ENCODE measurements at places on chromosomes 13 and 19.

GRCh38 chr13:29688193-29688592 lies 92.7 kb upstream of the SLC7A1 start:
- no peak for DNase-seq

DNA sequence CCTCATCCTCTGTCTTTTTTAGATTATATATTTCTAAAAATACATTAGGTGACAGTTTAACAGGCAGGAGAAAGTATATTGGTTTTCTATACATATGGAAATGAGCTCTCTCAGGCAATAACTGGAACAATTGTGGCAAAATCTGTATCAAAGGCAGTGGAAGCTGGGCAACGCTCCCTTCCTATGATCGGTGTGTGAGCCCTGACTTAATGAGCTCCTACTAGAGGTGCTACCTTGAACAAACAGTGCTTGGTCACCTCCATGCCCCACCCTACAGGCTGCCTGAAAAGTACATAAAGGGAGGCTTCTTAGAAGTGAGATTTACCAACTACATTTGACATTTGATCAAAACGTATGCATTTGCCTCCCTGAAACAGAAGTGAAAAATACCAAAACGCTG lies 185.3 kb downstream of the EFNB2 start:
- DNase-seq = no peak

DNA sequence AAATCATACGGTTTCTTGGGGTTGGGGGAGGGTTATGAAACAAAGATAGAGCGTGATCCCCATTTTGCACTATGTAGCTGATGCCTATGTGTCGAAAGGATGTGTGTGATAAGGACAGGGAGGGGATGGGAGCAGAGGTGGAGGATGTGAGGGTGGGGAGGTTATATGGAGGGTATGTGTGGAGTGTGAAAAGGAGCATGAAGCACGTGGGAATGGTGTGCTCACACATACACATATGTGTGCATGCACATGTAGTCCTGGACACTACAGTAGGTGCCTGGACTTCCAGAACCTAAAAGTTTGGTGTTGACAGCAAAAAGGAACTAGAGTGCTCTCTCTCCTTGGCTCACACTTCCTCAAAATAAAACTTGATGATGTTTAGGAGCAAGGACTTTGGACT lies 25.4 kb downstream of the STOML3 start:
- peak; percentile 47 for DNase-seq

DNA sequence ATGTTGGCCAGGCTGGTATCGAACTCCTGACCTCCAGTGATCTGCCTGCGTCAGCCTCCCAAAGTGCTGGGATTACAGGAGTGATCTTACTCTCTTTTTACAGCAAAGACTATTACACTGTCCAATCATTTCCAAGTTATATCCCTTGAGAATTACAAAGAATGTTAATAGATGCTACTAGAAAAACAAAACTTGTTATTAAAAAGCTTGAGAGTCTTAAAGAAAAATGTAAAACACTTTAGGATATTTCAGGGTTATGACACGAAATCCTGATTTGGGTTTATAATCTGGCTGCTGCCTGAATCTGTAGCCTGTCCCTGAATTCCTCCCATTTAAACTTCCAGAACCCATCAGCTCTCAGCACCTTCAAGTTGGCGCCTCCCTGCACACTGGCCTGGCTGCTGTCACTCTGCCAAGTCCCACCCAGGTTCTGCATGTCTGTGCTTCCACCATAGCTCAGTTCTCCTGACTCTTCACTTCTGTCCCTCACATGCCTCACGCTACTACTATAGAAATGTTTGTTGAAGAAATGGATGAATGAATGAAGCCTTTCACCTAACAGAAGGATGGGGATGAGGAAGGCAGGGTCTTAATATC lies 55.8 kb upstream of the RFXAP start:
- no peak for DNase-seq

- DNase-seq = peak; percentile 92
Measured at GRCh38 chr13:95267662-95268342, 33.4 kb downstream of the ABCC4 start.

- no peak for DNase-seq
Measured at GRCh38 chr19:2982983-2983350, 5.6 kb downstream of the TLE6 start.

- DNase-seq = no peak
Measured at GRCh38 chr13:34748596-34748995, 193.5 kb upstream of the NBEA start.

DNA sequence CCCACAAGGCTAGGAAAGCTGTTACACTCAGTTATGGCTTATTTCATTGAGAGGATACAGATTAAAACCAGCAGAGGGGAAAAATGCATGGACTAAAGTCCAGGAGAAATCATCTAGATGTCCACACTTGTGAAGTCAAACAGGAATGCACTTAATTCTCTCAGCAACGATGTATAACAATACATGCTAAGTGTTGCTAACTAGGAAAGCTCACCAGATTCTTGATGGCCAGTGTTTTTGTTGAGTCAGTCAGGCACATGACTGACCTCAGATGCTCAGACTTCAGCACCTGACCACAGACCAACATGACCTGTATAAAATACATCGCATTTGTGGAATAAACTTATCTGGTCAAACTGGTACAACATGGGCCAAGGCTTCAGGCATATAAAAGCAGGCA lies 470.2 kb upstream of the PRR20A start:
- DNase-seq = no peak

- no peak for DNase-seq
Measured at GRCh38 chr13:64556376-64556775, 2673.8 kb downstream of the PCDH9 start.

GRCh38 chr19:38337360-38337653 lies 1.7 kb downstream of the CATSPERG start:
- DNase-seq = no peak

GRCh38 chr13:106623799-106624460 lies 56.0 kb upstream of the ARGLU1 start:
- DNase-seq = no peak

- DNase-seq = peak; percentile 80
Measured at GRCh38 chr13:39676315-39676876, 20.9 kb downstream of the COG6 start.

DNA sequence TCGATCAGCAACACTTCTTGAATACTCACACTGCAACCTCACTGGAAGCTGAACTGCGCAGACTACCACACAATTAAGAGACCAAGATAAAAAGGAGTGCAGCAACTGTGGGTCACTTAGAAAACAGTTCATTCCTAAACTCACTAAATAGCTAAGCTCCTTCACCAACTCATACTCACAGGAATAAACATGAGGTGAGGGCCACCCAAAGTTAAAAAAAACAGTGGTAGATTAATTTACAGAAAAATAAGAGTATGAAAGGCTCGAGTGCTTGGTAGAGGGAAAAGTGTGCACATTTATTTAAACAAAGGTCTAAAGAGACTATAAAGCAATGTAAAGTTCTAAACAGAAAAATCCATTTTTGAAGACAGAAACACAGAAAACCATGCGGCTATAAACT lies 7.6 kb downstream of the ANKRD10 start:
- no peak for DNase-seq

GRCh38 chr13:67048084-67048820 lies 181.9 kb downstream of the PCDH9 start:
- DNase-seq = peak; percentile 61

- DNase-seq = no peak
Measured at GRCh38 chr13:36329361-36329760, 16.8 kb downstream of the SPART start.

GRCh38 chr19:45063851-45064801 lies 12.2 kb downstream of the ZNF296 start:
- DNase-seq = no peak

DNA sequence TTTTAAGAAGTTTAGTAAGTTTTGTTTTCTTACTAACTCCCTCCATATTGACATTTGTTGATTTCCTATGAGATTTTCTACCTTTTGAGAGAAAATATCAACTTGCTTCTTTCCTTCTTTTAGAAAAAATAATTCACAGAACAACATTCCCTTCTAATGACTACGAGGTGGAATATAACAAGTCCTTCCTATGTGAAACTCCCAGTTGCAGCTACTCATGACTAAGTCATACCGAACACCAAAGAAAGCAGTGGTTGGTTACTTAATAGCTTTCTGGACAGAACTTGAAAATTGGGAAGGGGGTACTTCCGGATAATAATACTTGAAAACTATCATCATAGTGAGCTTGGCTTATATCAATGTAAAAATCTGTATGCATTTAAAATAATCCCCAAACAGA lies 144.8 kb downstream of the DACH1 start:
- no peak for DNase-seq

DNA sequence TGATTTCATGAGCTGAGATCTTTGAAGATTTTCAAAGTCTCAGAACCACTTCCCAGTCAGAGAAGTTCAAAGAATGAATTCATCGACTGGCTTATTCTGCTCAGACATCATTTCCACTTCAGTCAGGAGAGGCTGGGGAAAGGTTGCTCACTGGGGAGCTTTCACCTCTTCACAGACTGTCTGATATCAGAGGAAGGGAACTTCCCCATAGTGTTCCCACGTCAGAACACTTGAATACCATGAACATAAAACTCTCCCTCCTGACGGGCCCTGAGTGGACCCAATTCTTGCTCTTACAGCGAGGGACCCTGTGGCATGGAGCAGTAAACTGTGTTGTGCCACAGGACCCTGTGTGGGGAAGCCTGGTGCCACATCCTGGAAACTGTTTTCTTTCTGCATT lies 492.6 kb downstream of the COG6 start:
- no peak for DNase-seq

DNA sequence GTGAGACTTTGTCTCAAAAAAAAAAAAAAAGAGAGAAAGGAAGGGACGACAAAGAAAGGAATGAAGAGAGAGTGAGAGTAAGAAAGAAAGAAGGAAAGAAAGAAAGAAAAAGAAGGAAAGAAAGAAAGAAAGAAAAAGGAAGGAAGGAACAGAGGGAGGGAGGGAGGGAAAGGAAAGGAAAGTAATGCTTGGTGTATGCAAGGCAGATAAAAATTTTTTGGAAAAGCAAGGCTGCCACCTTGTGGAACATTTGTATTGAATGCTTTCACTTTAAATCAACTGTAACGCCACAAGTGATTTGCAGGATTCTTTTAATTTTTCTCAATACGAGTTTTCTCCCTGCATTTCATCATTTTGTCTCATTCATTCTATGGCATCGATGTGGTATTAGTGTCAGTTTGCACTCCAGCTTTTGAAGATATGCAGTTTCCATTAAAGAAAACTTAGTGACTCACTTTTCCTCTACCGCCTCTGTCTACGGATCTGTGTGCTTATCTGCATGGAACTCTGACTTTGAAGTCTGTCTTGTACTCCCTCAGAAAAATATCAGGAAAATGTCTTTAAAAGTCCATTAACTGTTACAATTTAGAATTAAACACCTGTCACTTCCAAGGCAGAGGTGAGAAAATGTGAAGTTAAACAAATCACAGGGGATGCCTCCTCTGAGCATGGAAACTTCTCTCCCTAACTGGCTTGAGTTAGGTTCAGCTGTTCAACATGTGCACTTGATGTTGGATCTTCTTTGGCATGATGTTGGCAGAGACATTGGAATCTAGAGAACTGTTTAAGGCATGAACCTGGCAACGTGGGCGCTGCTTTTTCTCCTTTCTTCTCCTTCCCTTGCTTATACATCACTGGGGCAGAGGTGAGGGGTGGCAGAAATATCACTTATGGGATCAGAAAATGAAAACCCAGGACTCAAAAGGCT lies 20.0 kb upstream of the ZDHHC20 start:
- peak; percentile 81 for DNase-seq

GRCh38 chr19:1503089-1503924 lies 9.5 kb downstream of the ADAMTSL5 start:
- peak; percentile 68 for DNase-seq

GRCh38 chr19:54464630-54465425 lies 1.2 kb upstream of the LENG9 start:
- DNase-seq = peak; percentile 97

DNA sequence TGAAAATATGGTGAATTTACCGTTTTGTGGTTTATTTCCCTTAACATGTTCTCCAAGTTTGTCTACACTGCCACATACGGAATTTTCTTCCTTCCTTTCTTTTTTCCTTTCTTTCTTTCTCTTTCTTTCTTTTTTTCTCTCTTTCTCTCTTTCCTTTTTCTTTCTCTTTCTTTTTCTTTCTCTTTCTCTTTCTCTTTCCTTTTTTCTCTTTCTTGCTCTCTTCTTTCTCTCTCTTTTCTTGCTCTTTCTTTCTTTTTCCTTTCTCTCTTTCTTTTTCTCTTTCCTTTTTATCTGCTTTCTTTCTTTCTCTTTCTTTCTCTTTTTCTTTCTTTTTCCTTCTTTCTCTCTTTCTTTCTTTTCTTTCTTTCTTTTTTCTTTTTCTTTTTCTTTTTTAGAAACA lies 1962.3 kb upstream of the PCDH20 start:
- DNase-seq = no peak

DNA sequence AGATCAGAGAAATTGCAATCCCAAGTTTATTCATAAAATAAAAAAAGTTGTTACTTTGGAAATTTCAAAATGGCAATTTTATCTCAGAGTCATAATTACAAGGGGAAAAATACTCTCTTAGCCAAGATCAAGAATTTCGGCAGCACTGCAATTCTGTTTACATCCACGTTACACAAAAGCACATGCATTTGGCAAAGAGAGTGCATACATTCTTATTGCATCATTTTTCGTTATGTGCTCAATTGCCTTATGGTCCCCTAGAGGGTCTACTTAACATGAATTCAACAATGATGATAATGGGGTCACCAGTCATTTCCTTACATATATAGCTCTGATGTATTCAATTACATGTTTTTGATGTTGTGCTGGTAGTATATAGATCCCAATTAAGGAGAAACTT lies 498.0 kb downstream of the DIAPH3 start:
- no peak for DNase-seq

GRCh38 chr19:3570606-3571011 lies 2.1 kb upstream of the HMG20B start:
- DNase-seq = no peak

GRCh38 chr13:34277936-34278335 lies 460.0 kb downstream of the RFC3 start:
- DNase-seq = no peak

DNA sequence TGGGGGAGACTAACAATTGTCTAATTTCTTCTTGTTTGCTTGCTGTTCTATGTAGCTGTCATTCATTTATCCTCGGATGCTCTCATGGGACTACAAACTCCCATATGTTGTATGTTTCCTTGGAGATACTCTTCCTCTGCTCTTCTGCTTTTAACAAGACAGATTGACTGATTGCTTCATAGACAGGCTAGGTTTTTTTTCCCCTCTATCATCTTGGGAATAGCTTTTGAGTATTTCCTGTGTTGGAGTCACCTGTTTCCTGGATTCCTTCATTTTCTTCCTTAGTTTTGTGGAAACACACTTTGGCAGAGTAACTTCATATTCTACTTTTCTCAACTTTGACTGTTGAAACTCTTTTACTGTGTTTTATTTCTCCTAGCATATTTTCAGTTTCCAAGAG lies 27.6 kb downstream of the EDNRB start:
- no peak for DNase-seq

DNA sequence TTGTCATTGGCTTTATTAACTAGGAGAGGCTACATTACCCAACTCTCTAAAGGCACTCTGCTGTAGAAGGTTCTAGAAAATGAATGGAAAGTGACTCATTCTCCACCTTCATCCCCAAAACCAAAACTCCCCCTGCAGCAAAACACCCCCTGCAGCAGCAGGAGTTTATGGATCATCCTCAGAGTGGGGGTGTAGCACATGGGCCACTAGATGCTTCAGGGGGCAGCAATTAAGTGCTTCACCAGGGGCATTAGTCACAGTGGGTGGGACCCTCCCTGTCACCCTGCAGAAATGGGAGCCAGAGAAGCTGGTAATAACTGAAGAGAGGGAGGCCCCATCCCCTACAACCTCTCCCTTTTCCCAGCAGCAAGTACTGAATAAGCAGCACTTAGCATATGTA lies 64.5 kb upstream of the MED4 start:
- no peak for DNase-seq

GRCh38 chr19:3667037-3667638 lies 33.1 kb downstream of the PIP5K1C start:
- DNase-seq = no peak

All from OCI-M1 (cell line).